T-helper 17 cell (primary cell): ENCODE measurements at places on chromosomes 5 and 9.

DNA sequence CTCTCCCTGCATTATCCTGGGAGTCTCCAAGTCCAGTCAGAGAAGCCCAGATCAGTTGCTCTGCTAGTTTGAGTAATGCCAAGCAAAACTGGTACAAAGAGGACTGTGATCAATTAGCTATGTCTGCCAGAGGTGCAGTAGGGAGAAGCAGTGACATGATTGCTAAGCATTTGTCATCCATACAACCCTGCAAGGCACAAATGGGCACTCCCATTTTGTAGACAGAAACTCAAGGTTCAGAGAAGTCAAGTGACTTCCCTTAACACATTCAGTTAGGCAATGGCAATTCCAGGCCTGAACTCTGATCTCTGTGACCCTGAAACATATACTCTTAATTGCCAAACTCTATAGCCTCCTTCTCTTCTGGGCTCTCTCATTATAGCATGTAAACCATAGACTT, 34.0 kb downstream of the NDST1 start:
- no peak for DNase-seq

DNA sequence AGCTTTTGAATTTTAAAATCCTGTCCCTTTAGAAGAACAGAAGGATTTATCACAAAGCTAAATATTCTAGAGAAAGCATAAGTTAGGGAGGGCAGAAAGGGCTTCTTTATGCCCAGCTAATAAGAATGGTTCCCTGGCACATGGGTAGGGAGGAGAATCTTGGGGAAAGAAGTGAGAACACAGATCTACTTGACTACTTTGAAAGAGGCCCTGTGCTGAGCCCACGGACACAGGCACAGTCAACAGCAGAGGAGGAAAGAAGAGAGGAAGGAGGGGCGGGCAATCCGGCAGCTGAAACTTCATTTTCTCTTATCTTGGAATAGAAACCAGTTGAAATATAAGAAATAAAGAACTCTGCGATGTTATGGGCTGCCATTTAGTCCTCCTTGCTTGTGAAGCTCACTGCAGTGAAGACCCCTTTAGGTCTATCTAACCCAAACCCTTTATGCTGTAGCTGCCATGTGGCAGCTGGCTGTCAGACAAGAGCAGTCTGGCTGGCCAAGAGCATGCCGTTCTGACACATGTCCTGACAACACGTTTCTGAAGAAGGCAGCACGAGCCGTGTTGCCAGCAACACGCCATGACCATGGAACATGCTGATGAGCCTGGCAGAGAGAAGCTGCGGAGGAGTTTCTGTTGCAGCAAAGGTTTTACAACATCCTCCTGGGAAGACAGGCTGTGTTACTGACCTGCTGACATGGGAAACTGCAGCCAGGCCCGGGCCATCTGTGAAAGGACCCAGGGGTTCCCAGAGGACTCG, 34.2 kb downstream of the ABLIM3 start:
- no peak for DNase-seq

- DNase-seq: no peak
Measured at GRCh38 chr5:660491-661030, 32.6 kb downstream of the TPPP start.

DNA sequence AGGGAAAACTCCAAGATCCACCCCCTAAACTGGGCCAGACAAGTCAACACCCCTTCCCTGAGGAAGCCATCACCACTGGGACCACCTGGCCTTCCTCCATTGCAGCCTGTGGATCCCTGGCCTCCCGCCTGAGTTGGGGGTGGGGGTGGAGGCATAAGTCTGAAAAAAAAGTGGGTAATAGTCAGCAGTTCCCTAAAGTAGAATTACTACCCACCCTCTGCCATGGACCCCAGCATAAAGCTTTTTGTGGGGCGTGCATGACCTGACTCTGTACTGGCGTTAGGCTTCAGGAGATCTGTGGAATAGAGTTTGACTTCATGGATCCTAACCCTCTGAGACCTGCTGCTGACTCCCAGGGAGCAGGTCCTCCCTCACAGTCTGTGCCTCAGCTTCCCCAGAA, 2.0 kb upstream of the CXXC5 start:
- no peak for DNase-seq

- no peak for DNase-seq
Measured at GRCh38 chr9:14029806-14030374, 284.1 kb downstream of the NFIB start.

- no peak for DNase-seq
Measured at GRCh38 chr5:128224336-128224735, 140.8 kb downstream of the SLC12A2 start.

DNA sequence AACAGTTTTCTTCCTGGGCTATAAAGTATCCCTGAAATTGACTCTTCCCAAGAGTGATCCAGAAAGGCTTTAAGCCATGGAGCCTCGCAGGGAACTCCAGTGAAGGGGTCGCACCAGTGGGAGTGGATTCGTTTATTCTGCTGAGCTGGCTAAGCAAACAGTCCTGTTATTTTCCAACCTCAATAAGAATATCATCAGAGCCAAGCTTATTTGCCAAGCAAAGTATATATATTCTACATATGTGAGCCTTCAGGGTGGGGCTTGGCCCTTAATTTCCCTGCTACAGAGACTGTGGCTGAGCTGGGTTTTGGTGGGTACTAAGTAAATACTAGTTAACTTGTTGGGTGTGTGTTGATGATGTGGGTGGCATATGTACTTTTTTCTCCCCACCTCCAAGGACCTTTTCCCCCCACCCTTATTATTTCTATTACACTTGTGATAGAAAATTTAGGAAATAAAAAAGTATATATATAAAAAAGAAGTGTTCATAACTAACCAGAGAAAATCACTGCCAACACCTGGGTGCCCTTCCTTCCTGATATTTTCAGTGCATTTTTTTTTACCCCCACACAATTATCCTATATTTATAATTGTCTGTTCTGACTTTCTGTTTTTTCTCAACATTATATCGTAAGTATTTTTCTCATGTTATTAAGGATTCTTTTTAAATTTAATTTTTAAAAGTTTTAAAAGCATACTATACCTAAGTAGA, 5.3 kb downstream of the GSN start:
- DNase-seq: no peak

DNA sequence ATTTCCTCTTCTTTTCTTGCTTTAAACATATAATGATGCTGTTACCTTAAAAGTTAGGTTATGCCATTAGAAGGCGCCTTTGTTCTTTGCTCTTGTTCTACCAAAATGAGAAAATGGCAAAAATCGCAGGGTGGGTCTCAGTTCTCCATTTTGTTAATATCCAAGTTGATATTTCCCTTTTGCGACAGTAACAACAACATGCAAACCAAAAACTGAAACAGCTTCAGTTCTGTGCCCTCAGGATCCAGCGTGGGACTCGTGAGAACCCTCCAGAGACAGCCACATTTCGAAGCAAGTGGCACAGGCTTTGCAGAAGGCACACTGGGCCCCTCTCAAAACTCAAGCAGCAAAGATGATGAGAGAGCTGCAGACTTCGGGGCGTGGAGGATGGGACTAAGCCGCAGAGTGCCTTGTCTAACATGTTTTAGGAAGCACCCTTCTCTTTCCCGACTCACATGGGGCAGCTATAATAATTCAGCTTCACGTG, 33.0 kb upstream of the LCP2 start:
- DNase-seq: no peak

- DNase-seq: no peak
Measured at GRCh38 chr9:114619191-114619761, 8.2 kb downstream of the TMEM268 start.

- DNase-seq: no peak
Measured at GRCh38 chr5:11248966-11249365, 487.9 kb upstream of the DAP start.

DNA sequence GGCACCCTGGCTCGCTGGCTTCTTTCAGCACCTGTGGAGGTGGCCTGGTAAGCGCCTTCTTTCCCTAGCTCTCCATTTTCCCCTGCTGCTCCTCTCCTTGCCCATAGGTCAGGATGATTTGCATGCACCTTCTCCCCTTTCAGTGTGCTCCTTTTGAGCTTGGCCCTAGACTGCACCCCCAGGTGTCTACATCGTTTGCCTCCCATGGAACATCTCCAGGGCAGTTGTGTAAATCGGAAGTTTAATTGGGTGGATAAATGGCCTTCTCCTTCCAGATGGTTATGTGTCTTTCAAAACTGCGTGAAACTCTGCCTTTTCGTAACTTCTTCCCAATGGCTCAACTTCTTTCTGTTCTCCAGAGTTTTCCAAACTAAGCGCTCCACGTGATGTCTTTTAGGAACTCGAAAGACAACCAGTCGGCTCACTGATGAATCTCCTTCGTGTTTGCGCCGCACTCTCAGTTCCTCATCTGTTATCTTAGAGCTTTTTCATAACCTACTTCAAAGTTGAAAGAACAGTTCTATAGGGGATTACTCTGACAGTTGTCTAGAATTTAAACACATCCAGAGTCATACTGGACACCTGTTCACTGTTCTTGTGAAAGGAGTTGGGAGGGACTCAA, 1.7 kb downstream of the ADAMTS19 start:
- no peak for DNase-seq

DNA sequence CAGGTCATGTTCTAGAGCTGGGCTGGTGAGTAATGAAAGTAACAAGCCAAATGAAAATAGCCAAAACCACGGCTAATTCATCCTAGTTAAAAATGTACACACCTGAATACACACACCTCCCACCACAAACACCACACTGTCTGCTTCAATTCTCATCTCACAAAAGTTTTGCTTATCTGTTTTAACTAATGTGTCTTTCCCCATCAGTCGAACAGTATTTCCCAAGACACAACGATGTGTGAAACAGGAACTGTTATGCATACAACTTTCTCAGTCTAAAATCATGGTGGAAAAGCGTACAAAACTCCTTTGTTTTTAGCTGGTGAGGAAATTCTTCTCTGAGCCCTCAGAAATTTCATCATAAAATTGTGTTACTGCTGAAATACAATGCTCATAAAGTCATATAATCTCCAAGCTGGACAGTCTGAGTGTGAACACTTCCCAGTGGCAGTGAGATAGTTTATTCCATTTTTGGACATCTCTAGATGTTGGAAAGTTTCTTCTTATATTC, 242.4 kb downstream of the EFNA5 start:
- DNase-seq: no peak

GRCh38 chr9:3177936-3178335, 334.0 kb upstream of the PUM3 start:
- no peak for DNase-seq

GRCh38 chr9:1083325-1083913, 33.3 kb downstream of the DMRT2 start:
- DNase-seq: no peak

DNA sequence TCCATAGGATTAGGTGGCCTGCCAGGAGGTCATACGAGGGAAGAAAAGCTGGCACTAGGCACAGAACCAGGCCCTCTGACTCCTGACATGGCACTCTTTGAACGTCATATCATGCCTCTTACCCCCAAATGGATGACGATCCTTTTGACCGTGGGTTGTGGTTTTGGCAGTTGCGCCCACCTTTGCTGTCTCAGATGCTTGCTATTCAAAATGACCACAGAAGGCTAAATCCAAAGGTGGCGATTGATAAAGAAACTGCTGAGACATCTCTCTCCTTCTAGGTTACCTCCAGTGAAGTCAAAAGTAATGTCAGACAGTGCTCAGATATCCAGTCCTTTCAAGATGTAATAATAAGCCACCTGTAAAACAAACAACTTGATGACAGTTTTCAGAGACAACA, 385.0 kb downstream of the EFNA5 start:
- DNase-seq: no peak

DNA sequence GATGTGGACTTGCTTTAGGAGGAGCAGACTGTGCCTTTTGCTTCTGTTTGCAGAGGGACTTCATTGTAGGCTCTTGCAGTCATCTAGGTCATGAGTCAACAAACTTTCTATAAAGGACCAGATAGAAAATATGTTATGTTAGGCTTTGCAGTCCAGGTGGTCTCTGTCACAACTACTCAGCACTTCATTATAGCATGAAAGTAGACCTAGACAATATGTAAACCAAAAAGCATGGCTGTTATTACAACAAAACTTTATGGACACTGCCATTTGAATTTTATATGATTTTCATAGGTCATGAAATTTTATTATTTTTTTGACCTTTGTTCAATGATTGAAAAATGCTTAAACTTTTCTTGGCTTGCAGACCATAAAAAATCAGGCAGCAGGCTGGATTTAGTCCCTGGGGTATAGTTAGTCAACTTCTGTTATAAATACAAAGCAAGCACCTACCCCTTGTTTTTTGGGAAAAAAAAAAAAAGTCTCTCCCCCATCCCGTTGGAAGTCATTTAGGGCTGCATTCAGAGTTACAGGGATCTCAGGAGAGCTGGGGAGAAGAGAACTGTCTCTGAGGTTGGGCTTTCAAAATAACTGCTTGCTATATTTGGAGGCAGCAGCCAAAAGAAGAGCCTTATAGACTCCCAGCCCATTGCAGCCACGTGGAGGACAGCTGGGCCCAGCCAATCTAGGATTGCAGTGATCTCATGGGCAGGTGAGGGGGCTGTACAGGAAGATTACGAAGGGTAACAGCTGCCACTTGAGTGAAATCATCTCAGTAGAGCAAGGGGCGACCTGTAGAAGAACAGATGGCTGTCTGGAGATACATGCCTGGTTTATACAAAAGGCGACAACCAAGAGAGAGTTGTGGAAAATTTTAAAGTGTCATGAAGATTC, 136.6 kb upstream of the TNC start:
- no peak for DNase-seq

DNA sequence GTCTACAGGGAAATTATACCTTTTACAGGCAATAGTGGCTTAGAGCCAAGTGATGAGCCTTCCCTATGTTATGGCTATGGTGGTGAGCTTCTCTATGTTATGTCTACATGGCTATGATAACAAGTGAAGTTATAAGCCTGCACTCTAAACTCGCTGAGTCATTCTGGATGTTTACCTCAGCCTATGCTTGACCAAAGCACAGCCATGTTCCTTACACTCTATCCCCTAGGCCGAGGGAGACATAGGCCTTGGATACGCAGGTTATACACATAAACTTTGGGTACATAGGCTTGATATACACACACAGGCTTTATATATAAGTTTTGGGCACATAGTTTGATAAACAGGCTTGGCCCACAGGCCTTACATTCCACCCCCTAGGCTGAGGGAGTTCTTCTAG, 13.8 kb downstream of the DMAC1 start:
- DNase-seq: no peak

GRCh38 chr5:93580927-93581445, at the start of gene NR2F1-AS1:
NR2F1-AS1 (minus strand) TSS chr5:93581219.
- DNase-seq: no peak

- DNase-seq: no peak
Measured at GRCh38 chr9:113488490-113488889, 25.0 kb downstream of the RGS3 start.
